Activated CD4-positive, alpha-beta memory T cell treated with anti-CD3 and anti-CD28 coated beads, Interleukin-2, amount 10 ng/mL, durations not matched to agents 7 days and 5 days (primary cell): ENCODE measurements at places on chromosomes 12 and 14. TPM values are rescaled to one million over a fixed set of nuclear protein-coding genes. Genes with fewer than 3 reads are reported as not detected.

Gene KRT83
- not detected for total RNA-seq

Gene ING4
- total RNA-seq: 33.8 TPM

Gene CNTN1
- not detected for total RNA-seq

DNA sequence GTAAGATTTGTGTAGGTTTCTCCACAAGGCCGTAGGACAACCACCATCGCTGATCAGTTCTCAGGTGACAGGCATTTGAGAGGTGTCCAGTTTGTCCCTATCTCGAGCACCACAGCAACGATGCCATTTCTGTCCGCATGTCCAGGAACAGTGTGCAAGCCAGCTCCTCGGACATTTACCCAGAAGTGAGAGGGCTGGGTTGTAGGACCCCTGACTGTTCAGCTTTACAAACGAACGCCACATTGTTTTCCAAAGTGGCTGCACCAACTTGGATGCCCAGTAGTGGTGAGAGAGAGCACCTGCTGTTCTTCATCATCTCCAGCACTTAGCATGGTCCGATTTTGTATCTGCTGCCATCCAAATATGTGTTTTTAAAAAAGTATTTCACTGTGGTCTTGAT, 38.6 kb downstream of the CYP46A1 start:
- peak; percentile 6 for DNase-seq

DNA sequence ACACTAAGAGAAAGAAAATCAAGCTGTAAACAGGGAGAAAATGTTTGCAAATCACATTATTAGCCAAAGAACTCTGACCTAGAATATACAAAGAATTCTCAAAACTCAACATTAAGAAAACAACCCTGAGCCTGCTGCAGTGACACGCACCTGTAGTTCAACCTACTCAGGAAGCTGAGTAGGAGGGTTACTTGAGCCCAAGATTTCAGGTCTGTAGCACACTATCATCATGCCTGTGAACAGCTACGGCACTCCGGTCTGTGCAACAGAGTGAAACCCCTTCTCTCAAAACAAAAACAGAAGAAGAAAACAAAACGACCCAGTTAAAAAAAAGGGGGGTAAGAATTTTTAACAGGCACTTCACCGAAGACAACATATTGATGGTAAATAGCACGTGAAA, 20.8 kb downstream of the SAV1 start:
- DNase-seq: no peak

- DNase-seq: no peak
Observed at GRCh38 chr14:84770030-84770429, 759.9 kb upstream of the FLRT2 start.
